CD4-positive, alpha-beta T cell treated with Interleukin-12 subunit alpha and Interleukin-12 subunit beta, for 1 hour (primary cell): ENCODE measurements at places on chromosomes 3 and 15.

DNA sequence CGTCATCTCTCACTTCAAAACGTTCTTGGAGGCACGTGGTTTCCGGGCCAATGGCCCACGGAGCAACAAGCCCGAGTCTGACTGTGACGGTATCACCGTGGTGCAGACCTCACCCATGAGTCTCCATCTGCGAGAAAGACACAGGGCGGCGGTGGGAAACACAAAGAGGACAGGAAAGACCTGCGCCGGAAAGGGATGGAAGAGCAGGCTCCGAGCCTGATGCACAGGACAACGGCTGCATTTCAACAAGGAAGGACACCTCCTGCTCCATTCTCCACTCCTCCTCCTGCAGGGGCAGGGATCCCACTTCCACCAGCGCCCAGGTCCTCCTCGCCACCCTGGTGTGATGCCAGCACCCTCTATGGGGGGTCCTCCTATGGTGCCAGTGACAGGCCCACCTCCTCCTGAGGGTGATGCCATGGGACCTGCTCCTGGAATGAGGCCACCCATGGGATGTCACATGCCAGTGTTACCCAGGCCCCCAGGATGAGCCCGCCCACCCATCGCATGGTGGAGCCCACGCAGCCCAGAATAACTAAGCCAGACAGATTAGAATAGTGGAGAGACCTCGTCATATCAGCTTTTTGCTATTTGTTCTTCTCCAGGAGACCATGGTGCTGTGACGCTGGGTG lies 73.0 kb upstream of the PCSK6 start:
- DNase-seq: no peak

- DNase-seq: no peak
These were observed 82.0 kb upstream of the SCN5A start for GRCh38 chr3:38731522-38731921.

DNA sequence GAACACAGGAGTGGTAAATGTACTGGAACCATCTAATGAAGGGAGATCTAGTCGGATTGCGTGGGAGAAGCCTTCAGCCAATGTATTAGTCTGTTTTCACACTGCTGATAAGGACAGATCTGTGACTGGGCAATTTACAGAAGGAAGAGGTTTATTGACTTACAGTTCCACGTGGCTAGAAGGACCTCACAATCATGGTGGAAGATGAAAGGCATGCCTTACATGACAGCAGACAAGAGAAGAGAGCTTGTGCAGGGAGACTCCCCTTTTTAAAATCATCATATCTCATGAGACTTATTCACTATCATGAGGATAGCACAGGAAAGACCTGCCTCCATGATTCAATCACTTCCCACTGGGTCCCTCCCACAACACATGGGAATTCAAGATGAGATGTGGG lies 17.0 kb downstream of the HRG start:
- DNase-seq: no peak

GRCh38 chr3:30300809-30301208 lies 305.6 kb upstream of the TGFBR2 start:
- DNase-seq: no peak

GRCh38 chr3:69231929-69232440 lies 109.6 kb upstream of the LMOD3 start:
- DNase-seq: no peak

- no peak for DNase-seq
These were observed 27.0 kb upstream of the PRR23E start for GRCh38 chr3:127165694-127166485.

DNA sequence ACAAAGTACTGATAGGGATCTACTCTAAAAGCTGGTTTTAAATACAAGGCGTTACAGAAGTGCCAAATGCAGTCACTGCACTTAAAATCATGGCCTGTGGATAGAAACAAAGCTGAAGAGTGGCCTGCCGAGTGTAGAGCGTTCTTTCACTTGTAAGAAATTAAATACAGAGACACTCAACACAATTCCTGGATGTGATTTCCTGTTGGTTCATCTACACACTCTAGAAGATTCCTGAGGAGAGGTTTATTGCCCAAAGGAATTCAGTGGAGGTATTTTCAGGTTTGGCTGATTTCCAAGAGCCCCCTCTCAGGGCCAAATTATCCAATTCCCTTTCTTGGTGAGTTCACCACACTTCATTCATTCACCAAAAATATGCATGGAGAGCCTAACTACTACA lies 200.3 kb upstream of the IL12A start:
- DNase-seq: no peak

DNA sequence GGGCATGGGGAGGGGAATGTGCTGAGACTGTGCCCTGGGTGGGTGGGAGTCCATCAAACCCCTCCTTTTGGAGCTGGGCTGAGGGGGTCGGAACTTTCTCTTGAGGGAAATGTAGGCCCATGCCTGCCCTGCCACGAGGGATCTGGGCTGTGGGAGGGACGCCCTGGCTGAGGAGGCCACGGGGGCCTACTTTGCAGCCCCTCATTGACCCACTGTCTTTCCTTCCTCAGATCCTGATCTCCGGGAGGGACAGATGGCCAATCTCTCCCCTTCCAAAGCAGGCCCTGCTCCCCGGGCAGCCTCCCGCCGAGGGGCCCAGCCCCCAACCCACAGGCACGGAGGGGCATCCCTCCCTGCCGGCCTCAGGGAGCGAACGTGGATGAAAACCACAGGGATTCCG lies 25.3 kb downstream of the LOXL1 start:
- no peak for DNase-seq

DNA sequence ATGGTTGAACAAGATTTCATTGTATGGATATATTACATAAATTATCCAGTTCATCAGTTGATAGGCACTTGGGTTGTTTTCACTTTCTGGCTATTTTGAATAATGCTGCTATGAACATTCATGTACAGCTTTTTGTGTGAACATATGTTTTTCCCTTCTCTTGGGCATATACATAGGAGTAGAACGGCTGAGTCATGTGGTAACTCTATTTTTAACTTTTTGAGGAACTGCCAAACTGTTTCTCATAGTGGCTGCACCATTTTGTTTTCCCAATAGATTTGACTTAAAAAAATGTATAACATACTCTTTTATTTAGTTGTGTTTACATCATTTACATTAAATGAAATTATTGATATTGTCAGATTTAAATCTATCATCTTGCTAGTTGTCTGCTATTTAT lies 28.8 kb upstream of the RFX7 start:
- no peak for DNase-seq

- no peak for DNase-seq
These were observed 49.9 kb downstream of the IGSF11 start for GRCh38 chr3:118984699-118985098.

- no peak for DNase-seq
These were observed 44.3 kb downstream of the SLC28A1 start for GRCh38 chr15:84928843-84929168.

DNA sequence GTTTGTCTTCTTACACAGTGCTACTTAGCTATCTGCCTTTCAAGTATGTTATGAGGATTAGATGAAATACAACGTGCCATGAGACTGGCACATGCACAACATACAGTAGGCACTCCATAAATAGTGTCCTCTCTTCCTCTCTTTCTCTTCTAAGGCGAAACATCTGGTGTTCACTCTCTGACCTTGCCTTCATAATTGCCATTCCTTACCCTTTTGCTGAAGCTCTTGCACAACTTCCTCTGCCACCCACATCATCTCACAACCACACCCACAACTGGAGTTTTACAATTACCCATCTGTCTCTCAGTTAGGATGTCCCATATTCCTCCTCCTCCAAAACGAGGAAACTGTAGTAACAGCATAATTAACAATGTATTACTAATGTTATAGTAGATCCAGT lies 26.4 kb upstream of the ACP3 start:
- DNase-seq: no peak

DNA sequence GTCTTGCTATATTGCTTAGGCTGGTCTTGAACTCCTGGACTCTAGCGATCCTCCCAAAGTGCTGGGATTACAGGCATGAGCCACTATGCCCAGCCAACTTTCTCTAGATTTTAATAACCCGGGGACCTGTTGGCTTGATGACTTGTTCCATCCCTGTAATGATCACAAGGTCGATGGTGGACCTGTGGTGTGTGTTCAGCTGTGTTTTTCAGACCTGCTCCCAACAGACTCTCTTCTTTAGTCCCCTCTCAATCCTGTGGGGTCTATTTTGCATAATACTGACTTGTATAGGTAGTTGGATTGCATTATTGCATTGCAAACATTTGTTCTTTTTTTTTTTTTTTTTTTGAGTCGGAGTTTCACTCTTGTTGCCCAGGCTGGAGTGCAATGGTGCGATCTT lies 1.9 kb downstream of the MAP2K1 start:
- no peak for DNase-seq

GRCh38 chr3:42689421-42690014 lies 4.2 kb downstream of the KLHL40 start:
- DNase-seq: no peak

DNA sequence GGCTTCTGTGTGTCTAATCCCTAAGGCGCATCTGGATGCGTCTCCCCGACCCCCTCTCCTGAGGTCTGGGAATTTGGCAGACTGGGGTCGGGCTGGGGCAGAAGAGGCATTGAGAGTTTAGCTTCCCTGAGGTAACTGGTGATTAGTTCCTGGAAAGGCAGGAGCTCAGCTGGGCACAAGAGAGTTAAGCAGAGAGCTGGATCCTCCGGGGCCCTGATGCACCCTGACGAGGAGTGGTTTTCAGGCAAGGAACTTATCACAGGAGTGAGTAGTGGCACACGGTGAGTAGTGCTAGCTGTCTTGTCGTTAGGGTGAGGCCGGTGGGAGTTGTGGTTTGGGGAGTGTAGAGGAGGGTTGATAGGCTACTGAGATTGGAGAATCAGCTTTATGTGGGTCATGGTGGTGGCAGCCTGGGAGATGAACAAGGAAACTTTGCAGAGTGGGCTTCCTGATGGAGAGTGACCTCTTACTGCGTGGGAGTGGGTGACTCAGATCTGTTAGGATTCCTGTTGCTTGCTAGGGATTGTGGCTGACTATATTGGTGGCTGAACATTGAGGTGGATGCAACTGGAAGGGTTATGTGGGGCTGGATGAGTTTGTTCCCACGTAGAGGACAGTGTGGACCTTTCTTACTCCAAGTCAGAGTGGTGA lies 897 bp downstream of the RAD54L2 start:
- DNase-seq: peak; percentile 20

- no peak for DNase-seq
These were observed 11.4 kb downstream of the SKIL start for GRCh38 chr3:170368921-170369320.
